Activated naive CD4-positive, alpha-beta T cell treated with anti-CD3 and anti-CD28 coated beads, Interleukin-2, amount 10 ng/mL, durations not matched to agents 7 days and 5 days (primary cell): ENCODE measurements at places on chromosomes 1 and 21.
A peak's percentile ranks its signal among the peaks of the same experiment; 100 is the strongest.

- no peaks in the 10 kb centered on the region for H3K36me3 ChIP-seq
- no peak for DNase-seq
- no peaks in the 10 kb centered on the region for H3K27me3 ChIP-seq
- H3K4me3 ChIP-seq = no peak overlapping the region
- no peaks in the 10 kb centered on the region for H3K4me1 ChIP-seq
Observed at GRCh38 chr1:218779341-218780100, 394.2 kb upstream of the LYPLAL1 start.

DNA sequence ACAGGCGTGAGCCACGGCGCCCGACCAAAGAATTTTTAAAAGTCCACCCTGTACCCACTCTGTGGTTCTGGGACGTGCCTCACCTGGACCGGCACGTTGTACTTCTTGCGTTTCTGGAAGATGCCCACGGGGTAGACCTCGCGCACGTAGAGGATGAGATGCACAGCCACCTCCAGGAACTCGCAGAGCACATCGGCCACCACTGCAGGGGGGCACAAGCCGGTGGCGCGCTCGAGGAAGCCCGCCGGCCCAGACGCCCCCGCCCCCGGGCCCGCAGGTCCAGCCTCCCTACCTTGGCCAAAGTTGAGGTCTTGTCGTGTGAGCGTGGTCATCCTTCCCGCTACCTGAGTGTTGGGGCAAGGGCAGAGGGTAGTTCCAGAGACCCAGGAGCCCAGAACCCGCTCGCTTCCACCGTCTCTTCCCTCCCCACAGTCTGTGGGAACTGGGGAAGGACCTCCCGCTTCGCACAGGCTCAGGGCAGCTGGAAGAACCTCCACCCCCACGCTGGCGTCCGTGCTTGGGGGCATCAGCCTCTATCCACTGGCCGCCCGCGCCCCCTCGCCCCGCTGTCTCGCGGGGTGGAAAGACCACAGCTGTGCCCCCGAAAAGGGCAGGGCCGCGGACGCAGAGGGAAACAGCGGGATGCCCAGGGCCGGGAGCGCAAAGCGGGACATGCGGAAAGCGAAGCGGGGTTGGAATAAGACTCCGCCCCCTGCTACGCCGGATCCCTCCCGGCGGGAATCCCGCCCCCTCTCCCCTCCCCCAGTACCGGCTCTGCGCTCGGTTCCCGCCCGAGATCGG lies 478 bp downstream of the MAD2L2 start:
- H3K27ac ChIP-seq = peak overlapping the region; percentile 78
- peaks cover 7% of the 10 kb centered on the region for H3K36me3 ChIP-seq
- peak overlapping the region; percentile 80 for H3K4me3 ChIP-seq
- no peak for DNase-seq
- H3K27me3 ChIP-seq = peaks cover 41% of the 10 kb centered on the region
- H3K4me1 ChIP-seq = peaks cover 21% of the 10 kb centered on the region

GRCh38 chr1:9004700-9005394 lies 21.4 kb downstream of the SLC2A7 start:
- H3K4me3 ChIP-seq = peak overlapping the region; percentile 50
- DNase-seq = peak; percentile 91
- peaks cover 35% of the 10 kb centered on the region for H3K27me3 ChIP-seq
- peak overlapping the region; percentile 75 for H3K27ac ChIP-seq
- no peaks in the 10 kb centered on the region for H3K36me3 ChIP-seq

- peaks cover 36% of the 10 kb centered on the region for H3K27me3 ChIP-seq
- DNase-seq = no peak
- no peaks in the 10 kb centered on the region for H3K4me1 ChIP-seq
- H3K36me3 ChIP-seq = no peaks in the 10 kb centered on the region
- H3K27ac ChIP-seq = no peak overlapping the region
Observed at GRCh38 chr1:54125386-54126070, 27.3 kb downstream of the CDCP2 start.

GRCh38 chr1:5980314-5981008 lies 11.8 kb downstream of the NPHP4 start:
- H3K36me3 ChIP-seq = peaks cover 31% of the 10 kb centered on the region
- H3K27me3 ChIP-seq = no peaks in the 10 kb centered on the region
- no peak overlapping the region for H3K4me3 ChIP-seq
- H3K4me1 ChIP-seq = peaks cover 22% of the 10 kb centered on the region
- H3K27ac ChIP-seq = no peak overlapping the region
- DNase-seq = no peak

GRCh38 chr1:229526695-229527094 lies 18.6 kb upstream of the NUP133 start:
- H3K27me3 ChIP-seq = no peaks in the 10 kb centered on the region
- no peaks in the 10 kb centered on the region for H3K4me1 ChIP-seq
- DNase-seq = no peak
- no peak overlapping the region for H3K4me3 ChIP-seq
- H3K27ac ChIP-seq = no peak overlapping the region
- peaks cover 54% of the 10 kb centered on the region for H3K36me3 ChIP-seq
